ENCODE measurements at places on chromosomes 13 and 19. TPM values are rescaled to one million over a fixed set of nuclear protein-coding genes. Genes with fewer than 3 reads are reported as not detected.
A peak's percentile ranks its signal among the peaks of the same experiment; 100 is the strongest.

DNA sequence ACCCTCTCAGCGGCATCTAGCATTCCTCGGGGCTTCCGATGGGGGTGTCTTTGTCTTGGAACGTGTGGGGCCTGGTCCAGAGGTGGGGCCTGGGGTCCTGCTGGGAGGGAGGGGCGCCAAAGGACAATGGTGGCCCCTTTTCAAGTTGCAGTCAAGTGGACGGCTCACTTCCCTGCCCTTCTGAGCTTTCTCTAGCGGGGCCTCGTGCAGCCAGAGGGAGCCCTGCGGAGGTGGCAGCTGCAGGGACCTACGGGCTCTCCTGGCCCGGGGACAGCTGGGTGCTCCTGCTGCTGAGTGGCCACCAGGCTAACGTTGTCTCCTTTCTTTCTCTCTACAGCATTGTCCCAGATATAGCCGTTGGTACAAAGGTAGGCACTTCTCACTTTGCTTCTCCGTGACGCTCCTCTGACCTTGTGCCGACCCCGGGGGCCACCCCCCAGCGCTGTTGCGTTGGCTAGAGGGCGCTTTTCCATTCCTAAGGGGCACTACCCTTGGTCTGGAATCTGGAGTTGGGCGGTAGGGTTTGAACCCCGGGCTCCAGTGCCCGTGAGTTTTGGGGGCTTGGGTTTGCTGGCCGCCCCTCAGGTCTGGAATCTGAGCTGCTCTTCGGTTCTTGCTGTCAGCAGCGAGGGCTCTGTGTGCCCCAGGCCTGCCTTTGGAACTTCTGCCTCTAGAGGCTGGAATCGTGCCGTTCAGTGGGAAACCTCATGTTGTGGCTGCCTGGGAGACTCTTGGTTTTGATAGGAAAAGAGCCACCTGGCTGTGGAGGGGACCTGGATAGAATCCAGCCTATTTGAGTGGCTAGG is 2.0 kb downstream of the PTBP1 start:
- peak overlapping the region; percentile 89 for H3K27ac ChIP-seq
- H3K36me3 ChIP-seq, result peaks cover 13% of the 10 kb centered on the region
- H3K4me3 ChIP-seq, result peak overlapping the region; percentile 87
- no peak for DNase-seq
- H3K27me3 ChIP-seq, result no peaks in the 10 kb centered on the region
- peaks cover 18% of the 10 kb centered on the region for H3K4me1 ChIP-seq

DNA sequence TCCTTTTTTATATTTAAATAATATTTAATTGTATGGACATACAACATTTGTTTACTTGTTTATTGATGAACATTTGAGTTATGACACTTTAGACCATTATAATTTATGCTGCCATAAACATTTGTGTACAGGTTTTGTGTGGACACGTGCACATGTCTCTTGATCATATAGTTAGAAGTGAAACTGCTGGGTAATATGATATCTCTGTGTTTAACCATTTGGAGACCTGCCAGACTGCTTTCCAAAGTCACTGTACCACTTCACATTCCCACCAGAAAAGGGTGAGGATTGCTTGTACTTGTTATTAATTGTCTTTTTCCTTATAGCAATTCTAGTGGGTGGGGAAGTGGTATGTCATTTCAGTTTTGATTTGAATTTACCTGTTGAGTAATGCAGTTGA is 145.6 kb upstream of the KLHL1 start:
- no peaks in the 10 kb centered on the region for H3K27me3 ChIP-seq
- H3K36me3 ChIP-seq, result no peaks in the 10 kb centered on the region
- no peaks in the 10 kb centered on the region for H3K4me1 ChIP-seq
- no peak for DNase-seq
- H3K4me3 ChIP-seq, result no peak overlapping the region

DNA sequence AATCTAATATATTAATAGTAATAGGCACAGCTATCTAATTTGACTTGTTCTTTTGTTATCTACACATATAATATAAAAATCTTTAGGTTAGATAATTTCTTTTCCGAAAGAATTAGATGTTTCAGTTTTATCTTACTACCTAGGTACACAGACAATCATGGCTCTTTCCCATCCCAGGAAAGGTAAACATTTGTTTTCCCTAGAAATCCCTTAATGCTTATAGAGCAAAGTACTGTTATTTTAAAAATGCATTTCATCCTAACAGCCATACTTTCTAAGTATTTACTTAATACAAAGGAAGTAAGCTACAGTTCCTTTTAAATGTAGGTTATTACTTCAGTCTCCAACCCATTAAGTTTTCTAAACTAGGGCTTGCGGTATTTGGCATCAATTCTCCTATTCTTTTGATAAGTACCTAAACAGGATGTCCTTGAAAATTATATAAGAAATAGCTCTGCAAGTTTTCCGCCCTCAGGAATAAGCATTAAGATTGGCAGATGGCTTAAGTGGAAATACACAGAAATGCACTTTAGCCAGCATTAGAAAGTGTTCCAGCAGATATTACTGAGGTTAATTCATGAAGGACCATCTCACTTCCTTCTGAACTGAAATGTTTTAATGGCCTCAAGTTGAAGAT is 616.2 kb upstream of the SPRY2 start:
- no peaks in the 10 kb centered on the region for H3K4me1 ChIP-seq
- H3K27me3 ChIP-seq, result no peaks in the 10 kb centered on the region
- no peak overlapping the region for H3K4me3 ChIP-seq
- DNase-seq, result no peak
- H3K36me3 ChIP-seq, result no peaks in the 10 kb centered on the region

DNA sequence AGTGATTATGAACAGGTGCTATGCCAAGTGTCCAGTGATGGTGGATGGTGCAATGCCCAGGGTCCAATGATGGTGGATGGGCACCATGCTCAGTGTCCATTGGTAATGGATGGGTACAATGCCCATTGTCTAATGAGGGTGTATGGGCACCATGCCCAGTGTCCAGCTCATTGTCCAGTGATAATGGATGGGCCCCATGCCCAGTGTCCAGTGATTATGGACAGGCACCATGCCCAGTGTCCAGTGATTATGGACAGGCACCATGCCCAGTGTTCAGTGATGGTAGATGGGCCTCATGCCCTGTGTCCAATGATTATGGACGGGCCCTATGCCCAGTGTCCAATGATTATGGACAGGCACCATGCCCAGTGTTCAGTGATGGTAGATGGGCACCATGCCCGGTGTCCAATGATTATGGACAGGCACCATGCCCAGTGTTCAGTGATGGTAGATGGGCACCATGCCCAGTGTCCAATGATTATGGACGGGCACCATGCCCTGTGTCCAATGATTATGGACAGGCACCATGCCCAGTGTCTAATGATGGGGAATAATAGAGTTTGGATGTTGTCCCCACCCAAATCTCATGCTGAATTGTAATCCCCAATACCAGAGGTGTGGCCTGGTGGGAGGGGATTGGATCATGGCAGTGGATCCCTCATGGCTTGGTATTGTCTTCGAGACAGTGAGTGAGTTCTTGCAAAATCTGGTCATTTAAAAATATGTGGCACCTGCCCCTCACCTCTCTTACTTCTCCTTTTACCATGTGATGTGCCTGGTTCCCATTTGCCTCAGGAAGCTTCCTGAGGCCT is 87.8 kb downstream of the ANKRD10 start:
- no peak overlapping the region for H3K27ac ChIP-seq
- H3K4me3 ChIP-seq, result no peak overlapping the region
- DNase-seq, result no peak
- H3K4me1 ChIP-seq, result no peaks in the 10 kb centered on the region
- H3K27me3 ChIP-seq, result no peaks in the 10 kb centered on the region

GRCh38 chr13:54949735-54950134 is 1921.1 kb downstream of the OLFM4 start:
- H3K27ac ChIP-seq, result no peak overlapping the region
- no peak overlapping the region for H3K4me3 ChIP-seq
- H3K4me1 ChIP-seq, result no peaks in the 10 kb centered on the region
- no peak for DNase-seq
- no peaks in the 10 kb centered on the region for H3K27me3 ChIP-seq

GRCh38 chr19:39203372-39204341 is at the start of gene SYCN:
TSS of gene SYCN (minus strand) at chr19:39204263. CDS start at chr19:39204254, 9 bp downstream.
- H3K27me3 ChIP-seq, result peaks cover 3% of the 10 kb centered on the region
- no peak within 1 kb of the TSS for H3K27ac ChIP-seq
- H3K4me1 ChIP-seq, result peaks cover 5% of the 10 kb centered on the region
- H3K36me3 ChIP-seq, result no peaks in the 10 kb centered on the region
- peak within 1 kb of the TSS; percentile 10 for H3K4me3 ChIP-seq

GRCh38 chr19:58568453-58569130 is 4.5 kb downstream of the MZF1 start:
- no peak for DNase-seq
- peaks cover 5% of the 10 kb centered on the region for H3K4me1 ChIP-seq
- no peak overlapping the region for H3K27ac ChIP-seq
- no peaks in the 10 kb centered on the region for H3K27me3 ChIP-seq

DNA sequence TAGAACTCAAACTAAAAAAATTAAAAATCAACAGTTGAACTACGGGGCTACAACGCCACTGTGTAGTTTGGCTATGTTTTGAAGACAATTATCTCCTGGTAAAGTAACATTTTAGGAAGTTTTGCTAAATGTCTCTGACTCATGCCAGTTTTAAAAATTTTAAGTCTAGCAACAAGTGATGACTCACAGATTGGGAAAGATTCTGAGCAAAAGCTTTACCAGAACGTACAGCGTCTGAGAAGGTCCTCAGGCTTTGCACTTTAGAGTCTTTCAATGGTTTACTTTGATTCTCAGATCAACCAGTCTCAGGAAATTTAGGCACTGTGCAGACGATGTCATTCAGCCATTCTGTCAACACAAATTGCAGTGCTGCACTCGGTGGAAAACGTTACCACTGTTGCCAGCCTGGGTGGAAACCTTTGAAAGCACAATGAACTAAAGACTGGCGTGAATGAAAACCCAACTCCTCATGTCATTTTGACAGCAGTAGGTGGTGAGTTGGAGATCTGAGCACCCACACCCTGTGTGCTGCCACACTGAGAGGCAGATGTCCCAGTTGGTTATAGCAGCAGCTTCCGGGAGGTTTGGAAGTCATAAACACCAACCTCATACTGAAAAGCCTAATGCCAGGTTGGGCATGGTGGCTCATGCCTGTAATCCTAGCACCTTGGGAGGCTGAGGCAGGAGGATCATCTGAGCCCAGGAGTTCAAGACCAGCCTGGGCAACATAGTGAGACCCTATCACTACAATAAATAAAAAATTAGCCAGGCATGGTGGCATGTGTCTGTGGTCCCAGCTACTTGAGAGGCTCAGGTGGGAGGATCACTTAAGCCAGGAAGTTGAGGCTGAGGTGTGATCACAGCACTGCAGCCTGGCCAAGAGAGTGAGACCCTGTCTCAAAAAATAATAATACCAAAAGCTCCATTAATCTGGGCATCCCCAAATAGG is 6.3 kb upstream of the WTIP start:
- H3K36me3 ChIP-seq, result peaks cover 9% of the 10 kb centered on the region
- H3K27ac ChIP-seq, result no peak overlapping the region
- no peak for DNase-seq
- H3K27me3 ChIP-seq, result no peaks in the 10 kb centered on the region
- no peak overlapping the region for H3K4me3 ChIP-seq

DNA sequence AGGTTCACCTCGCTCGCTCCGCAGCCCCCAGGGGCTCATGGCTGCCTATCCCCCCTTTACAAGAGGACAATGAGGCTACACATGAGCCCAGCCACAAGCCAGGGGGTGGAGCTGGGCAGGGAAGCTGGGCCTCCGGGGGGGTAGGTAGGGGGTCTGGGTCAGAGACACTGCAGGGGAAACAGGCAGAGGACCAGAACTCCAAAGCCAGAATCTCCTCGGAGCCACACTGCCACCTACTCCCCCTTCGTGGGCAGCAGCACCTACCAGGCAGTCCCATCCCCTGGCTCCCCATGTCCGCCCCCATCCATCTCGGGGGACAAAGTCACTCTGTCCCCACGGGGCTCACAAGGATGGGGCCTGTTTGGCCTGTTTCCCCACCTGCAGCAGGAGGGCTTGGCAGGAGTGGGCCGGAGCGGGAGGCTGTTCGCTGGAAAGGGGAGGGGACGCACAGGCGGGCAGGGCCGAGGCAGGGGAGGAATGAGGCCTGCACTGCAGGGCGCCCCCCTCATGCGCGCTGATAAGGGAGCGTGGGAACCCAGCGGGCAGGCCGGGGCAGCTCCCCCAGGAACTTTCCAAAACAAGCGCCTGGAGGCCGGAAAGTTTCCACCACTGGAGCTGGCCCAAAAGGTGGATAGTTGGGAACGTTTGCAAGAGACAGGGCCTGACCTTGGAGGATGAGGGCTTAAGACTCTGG is 545 bp upstream of the ISYNA1 start:
- peaks cover 38% of the 10 kb centered on the region for H3K4me1 ChIP-seq
- DNase-seq, result no peak
- peak overlapping the region; percentile 42 for H3K4me3 ChIP-seq
- H3K36me3 ChIP-seq, result no peaks in the 10 kb centered on the region

DNA sequence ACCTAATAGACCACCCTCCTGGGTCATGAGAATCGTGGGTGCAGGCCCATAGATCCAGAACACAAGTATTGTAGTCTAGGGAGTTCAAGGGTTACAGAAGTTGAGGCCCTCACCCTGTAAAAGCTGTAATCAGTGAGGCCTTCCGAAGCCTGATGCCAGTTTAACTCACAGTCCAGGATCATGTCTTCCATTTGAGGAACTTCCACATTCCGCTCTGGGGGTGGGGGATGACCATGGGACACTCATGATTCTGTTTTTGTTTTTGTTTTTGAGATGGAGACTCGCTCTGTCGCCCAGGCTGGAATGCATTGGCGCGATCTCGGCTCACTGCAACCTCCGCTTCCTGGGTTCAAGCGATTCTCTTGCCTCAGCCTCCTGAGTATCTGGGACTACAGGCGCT is 1.7 kb upstream of the RASIP1 start:
- H3K4me3 ChIP-seq, result no peak overlapping the region
- H3K27me3 ChIP-seq, result no peaks in the 10 kb centered on the region
- H3K36me3 ChIP-seq, result no peaks in the 10 kb centered on the region
- no peak overlapping the region for H3K27ac ChIP-seq
- H3K4me1 ChIP-seq, result no peaks in the 10 kb centered on the region

DNA sequence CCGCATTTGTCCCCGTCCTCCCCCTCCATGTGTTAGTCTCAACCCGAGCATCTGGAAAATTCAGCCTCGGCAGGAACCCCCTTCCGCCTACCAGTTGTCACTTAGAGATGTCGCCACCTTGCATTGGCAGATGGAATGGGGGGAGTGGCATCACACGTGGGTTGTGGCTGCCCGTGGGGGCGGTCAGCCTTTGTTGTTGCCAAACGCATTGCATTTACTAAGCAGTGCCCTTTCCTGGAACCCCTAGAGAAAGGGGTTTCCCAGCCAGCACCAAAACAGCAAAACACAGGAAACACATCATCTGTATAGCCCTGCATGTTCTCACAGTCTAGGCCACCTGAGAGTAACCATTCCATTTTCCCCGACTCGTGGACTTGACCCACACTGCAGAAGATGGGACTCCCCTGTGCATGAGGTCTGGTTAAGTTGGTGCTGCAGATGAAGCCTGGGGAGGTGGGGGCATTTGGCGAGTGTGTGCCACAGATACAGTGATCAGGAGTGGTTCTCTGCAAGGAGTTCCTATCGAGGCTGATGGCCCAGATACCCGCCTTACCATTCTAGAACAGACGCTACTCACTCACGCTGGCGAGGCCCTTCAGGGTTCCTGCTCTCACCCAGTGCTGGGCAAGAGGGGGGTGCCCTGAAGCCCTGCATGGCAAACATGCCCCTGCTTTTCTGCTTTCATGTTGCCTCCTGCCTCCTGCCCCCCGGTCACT is 38.3 kb downstream of the TMED1 start:
- H3K36me3 ChIP-seq, result peaks cover 5% of the 10 kb centered on the region
- DNase-seq, result no peak
- no peaks in the 10 kb centered on the region for H3K4me1 ChIP-seq
- H3K27ac ChIP-seq, result no peak overlapping the region
- no peak overlapping the region for H3K4me3 ChIP-seq

Gene PLPPR2
- total RNA-seq, result 43.3 TPM

Gene ZNF569
- total RNA-seq, result 15.6 TPM

Gene FUT2
- total RNA-seq, result 0.08 TPM

Gene CD37
- 0.33 TPM for total RNA-seq

Gene MATK
- total RNA-seq, result 0.21 TPM

Gene SLC25A41
- 0.21 TPM for total RNA-seq

Gene CPT1C
- 0.23 TPM for total RNA-seq

Gene INSR
- total RNA-seq, result 2.5 TPM

Gene MYBPC2
- 0.18 TPM for total RNA-seq

Gene RUBCNL
- not detected for total RNA-seq

Gene SIRT2
- 162 TPM for total RNA-seq

Data from Panc1 (cell line).